CD4-positive, alpha-beta T cell (primary cell): ENCODE measurements at places on chromosomes 7 and 10.

DNA sequence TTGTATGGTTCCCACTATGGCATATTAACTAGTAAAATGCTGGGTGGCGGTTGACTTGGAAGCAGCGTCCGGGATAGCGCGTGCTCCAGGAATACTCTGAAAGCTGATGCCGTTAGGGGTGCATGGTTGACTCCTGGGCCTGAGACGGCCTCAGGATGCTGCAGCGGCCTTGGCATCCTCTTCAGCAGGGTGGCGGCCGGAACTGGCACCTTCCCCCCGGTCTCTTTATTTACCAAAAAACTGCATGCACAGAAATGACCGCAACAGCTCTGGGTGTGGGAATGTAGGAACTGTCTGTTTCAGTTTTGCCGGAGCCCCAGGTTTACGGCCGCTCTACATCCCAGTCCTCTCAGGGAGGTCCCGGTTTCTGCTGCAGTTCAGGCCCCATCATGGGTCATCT, 28.8 kb downstream of the PFKP start:
- H3K27me3 ChIP-seq, result no peaks in the 10 kb centered on the region
- H3K4me1 ChIP-seq, result peaks cover 30% of the 10 kb centered on the region
- H3K4me3 ChIP-seq, result peak overlapping the region; percentile 12
- H3K27ac ChIP-seq, result no peak overlapping the region
- peaks cover 24% of the 10 kb centered on the region for H3K36me3 ChIP-seq

- no peak overlapping the region for H3K4me3 ChIP-seq
- H3K27ac ChIP-seq, result no peak overlapping the region
- no peaks in the 10 kb centered on the region for H3K36me3 ChIP-seq
- no peaks in the 10 kb centered on the region for H3K27me3 ChIP-seq
- H3K4me1 ChIP-seq, result no peaks in the 10 kb centered on the region
- DNase-seq, result no peak
Measured at GRCh38 chr10:46310143-46310514, 23.3 kb downstream of the ANTXRL start.

DNA sequence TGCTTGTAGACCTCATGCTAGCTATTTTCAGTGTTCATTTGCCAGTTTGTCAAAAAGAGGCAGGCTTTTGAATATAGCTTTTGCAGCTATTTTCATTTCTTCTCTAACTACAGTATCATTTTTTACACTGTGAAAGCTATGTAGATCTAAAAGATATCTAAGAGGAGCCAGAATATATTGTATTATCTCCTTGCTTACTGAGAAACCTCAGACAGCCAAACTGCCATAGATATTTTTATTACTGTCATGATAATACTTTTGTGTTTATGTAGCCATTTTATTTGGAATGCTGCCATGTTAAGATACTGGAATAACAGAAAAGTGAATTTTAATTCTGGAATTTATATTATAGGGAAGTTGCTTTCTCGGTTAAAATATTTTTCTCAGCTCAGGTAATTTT, 37.2 kb downstream of the ANKIB1 start:
- H3K27me3 ChIP-seq, result no peaks in the 10 kb centered on the region
- no peaks in the 10 kb centered on the region for H3K36me3 ChIP-seq
- H3K4me1 ChIP-seq, result no peaks in the 10 kb centered on the region
- no peak overlapping the region for H3K27ac ChIP-seq

GRCh38 chr7:155798673-155799439, 13.4 kb downstream of the SHH start:
- DNase-seq, result no peak
- no peaks in the 10 kb centered on the region for H3K36me3 ChIP-seq
- no peak overlapping the region for H3K4me3 ChIP-seq
- H3K27ac ChIP-seq, result no peak overlapping the region
- peaks cover 12% of the 10 kb centered on the region for H3K4me1 ChIP-seq

DNA sequence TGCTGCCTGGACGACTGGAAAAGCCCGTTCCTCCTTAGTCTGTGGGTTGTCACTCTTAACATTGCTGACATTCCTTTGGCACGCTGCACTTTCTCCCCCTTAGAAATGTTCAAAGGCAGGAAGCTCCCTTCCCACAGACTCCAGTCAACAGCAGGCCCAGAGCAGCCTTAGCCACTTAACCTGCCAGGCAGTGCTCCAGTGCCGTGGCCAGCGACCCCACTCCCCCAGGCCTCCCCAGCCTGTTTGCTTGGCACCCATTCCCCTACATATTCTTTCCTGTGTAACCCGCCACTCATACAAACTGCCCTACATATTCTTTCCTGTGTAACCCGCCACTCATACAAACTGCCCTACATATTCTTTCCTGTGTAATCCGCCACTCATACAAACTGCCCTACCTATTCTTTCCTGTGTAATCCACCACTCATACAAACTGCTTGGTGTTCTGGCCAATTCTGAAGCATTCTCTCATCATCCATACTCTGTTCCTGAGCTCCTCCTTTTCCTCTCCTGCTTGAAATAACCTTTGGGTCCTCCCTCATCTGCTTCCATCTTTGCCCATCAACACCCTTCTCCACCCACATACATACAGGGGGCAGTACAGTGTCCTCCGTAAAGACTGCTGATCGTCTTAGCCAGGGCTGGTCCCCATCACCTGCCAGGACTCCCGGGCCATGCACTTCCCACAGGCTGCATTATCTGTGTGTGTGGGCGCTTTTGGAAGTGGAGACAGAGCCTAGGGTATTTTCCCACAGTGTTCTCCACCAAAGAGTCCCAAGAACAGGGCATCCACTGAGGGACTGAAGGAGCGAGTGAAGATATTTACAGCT, 57.3 kb downstream of the ADARB2 start:
- DNase-seq, result no peak
- peaks cover 13% of the 10 kb centered on the region for H3K4me1 ChIP-seq
- H3K36me3 ChIP-seq, result no peaks in the 10 kb centered on the region
- H3K4me3 ChIP-seq, result no peak overlapping the region
- no peak overlapping the region for H3K27ac ChIP-seq
- peaks cover 2% of the 10 kb centered on the region for H3K27me3 ChIP-seq

DNA sequence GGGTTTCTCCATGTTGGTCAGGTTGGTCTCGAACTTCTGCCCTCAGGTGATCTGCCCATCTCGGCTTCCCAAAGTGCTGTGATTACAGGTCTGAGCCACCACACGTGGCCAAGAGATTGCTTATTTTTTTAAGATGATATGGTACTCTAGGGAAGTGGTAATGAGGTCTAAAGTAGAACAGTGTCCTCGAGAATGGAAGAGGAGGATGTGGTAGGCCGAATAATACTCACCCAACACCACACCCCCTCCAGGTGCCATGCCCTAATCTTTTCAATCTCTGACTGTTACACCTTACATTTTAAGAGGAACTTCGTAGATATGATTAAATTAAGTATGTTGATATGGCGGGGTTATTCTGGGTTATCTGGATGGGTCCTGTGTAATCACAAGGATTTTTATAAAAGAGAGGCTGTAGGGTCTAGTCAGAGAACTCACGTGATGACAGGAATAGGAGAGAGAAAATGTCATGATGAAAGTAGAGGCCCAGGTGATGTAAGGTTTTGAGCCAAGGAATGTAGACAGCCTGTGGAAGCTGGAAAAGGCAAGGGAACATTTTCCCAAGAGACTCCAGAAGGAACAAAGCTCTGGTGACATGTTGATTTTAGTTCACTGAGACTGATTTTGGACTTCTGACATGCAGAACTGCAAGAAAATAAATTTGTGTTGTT, 29.5 kb downstream of the CDK13 start:
- DNase-seq, result peak; percentile 8
- no peak overlapping the region for H3K27ac ChIP-seq
- H3K4me3 ChIP-seq, result no peak overlapping the region
- H3K4me1 ChIP-seq, result peaks cover 30% of the 10 kb centered on the region
- no peaks in the 10 kb centered on the region for H3K36me3 ChIP-seq
- H3K27me3 ChIP-seq, result no peaks in the 10 kb centered on the region

DNA sequence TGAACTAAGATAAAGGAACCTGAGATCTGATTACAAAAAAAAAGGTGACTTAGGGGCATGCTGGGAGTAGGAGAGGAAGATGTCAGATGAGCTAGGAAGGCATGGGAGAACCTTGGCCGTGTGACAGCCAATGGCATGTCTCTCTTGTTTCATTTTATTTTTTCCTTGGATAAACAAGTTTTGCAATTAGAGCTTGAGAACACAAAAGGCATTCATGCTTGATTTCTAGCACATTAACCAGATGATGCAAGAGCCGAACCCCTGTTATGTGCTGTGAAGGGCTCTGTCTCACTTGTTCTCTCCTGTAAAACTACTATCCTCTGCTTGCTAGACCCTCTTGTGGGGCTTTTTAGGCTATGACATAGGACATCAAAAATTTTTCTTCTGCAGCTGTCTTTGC, 134.3 kb upstream of the ASAH2 start:
- DNase-seq, result no peak
- peaks cover 4% of the 10 kb centered on the region for H3K36me3 ChIP-seq
- no peaks in the 10 kb centered on the region for H3K27me3 ChIP-seq

DNA sequence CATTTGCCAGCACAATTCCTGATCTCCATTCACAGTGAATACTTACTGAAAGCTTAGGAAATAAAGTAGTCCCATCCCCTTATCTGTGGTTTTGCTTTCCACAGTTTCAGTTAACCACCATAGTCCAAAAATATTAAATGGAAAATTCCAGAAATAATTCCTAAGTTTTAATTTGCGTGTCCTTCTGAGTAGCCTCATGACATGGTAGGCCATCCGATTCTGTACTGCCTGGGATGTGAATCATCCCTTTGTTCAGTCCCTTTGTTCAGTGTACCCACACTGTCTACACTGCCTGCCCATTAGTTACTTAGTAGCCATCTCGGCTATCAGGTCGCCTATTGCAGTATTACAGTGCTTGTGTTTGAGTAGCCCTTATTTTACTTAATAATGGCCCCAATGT, 14.2 kb downstream of the RAB11FIP2 start:
- H3K4me3 ChIP-seq, result no peak overlapping the region
- H3K4me1 ChIP-seq, result peaks cover 2% of the 10 kb centered on the region
- H3K27me3 ChIP-seq, result no peaks in the 10 kb centered on the region
- H3K36me3 ChIP-seq, result peaks cover 7% of the 10 kb centered on the region
- no peak for DNase-seq

GRCh38 chr10:62803724-62804355, 680 bp upstream of the ADO start:
- peak overlapping the region; percentile 64 for H3K4me3 ChIP-seq
- H3K36me3 ChIP-seq, result peaks cover 2% of the 10 kb centered on the region
- peak overlapping the region; percentile 94 for H3K27ac ChIP-seq

- no peak overlapping the region for H3K4me3 ChIP-seq
- no peaks in the 10 kb centered on the region for H3K36me3 ChIP-seq
- H3K27me3 ChIP-seq, result no peaks in the 10 kb centered on the region
- H3K4me1 ChIP-seq, result no peaks in the 10 kb centered on the region
- no peak overlapping the region for H3K27ac ChIP-seq
- DNase-seq, result no peak
Measured at GRCh38 chr10:124009231-124010015, 84.0 kb downstream of the CHST15 start.

GRCh38 chr7:158655931-158656441, 48.6 kb downstream of the NCAPG2 start:
- H3K27ac ChIP-seq, result no peak overlapping the region
- DNase-seq, result peak; percentile 51
- peaks cover 26% of the 10 kb centered on the region for H3K36me3 ChIP-seq
- H3K4me3 ChIP-seq, result no peak overlapping the region
- H3K4me1 ChIP-seq, result peaks cover 12% of the 10 kb centered on the region

- H3K27ac ChIP-seq, result no peak overlapping the region
- peaks cover 91% of the 10 kb centered on the region for H3K27me3 ChIP-seq
- no peak overlapping the region for H3K4me3 ChIP-seq
- DNase-seq, result no peak
- no peaks in the 10 kb centered on the region for H3K36me3 ChIP-seq
Measured at GRCh38 chr10:117552701-117553141, 10.2 kb downstream of the EMX2 start.

DNA sequence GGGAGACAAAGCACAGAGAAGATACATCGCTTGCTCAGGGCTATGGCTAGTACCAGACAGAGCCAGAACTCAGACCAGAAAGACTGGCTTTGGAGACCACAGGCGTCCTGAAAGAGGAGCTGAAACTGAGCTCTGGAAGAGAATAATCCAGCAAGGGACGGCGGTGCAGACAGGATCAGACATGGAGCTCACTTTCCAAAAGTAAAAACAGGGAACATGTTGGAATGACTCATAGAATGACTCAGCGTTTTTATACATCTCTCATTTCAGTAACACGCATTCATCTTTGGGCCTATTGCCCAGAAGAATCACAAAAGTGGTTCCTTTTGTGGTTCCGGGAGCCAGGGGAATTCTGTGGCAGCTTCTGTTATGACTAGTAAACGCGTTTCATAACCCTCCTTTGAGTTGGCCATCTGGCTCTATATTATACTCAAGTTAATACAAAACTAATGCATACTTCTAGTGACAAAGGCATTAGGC, 37.2 kb downstream of the PLEKHS1 start:
- DNase-seq, result no peak
- H3K36me3 ChIP-seq, result no peaks in the 10 kb centered on the region
- H3K27me3 ChIP-seq, result no peaks in the 10 kb centered on the region
- no peak overlapping the region for H3K4me3 ChIP-seq

DNA sequence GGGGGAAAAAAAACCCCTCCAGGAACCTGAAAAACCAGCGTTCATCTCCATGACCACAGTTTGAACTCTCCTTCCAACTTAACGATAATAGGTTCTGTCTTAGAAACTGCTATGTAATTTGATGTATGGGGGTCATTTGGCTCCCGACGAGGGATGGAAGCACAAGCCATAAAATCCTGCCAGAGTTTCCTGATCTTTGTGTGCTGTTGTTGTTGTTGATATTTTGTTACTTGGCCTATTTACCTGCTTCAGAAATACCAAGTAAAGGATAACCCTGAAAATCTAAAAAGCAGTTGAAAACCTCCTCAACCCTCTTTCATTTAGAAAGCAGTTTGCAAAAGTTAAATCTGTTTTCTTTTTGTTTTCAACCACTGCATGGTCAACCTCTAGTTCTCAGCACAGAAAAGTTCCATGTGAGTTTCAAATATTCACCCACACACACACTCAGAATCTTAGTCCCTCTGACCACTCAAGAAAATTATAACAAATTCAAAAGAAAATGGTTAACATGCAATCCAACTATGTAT, 9.3 kb upstream of the HOXA2 start:
- no peak for DNase-seq
- no peaks in the 10 kb centered on the region for H3K36me3 ChIP-seq
- H3K27me3 ChIP-seq, result peaks cover 5% of the 10 kb centered on the region
- no peaks in the 10 kb centered on the region for H3K4me1 ChIP-seq
- H3K27ac ChIP-seq, result no peak overlapping the region

DNA sequence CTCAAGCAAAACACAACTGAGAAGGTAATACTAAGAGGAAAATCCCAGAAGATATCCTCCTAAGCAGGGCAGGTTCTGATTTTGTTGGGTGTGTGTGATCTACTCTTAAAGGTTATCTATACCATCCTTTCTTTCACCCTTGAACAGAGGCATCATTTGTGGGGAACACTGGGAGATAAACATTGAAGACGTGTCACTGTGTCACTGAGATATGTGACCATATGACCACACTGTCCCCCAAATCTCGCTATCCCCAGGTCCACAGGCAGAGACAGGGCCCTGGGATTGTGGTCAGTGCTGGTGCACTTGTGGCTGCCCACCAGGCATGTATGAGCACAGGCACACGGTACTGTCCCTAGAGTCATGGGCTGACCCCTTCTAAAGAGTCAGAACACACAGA, 30.0 kb downstream of the TECTB start:
- H3K27me3 ChIP-seq, result no peaks in the 10 kb centered on the region
- no peak overlapping the region for H3K4me3 ChIP-seq
- H3K4me1 ChIP-seq, result peaks cover 2% of the 10 kb centered on the region
- no peak for DNase-seq

- no peaks in the 10 kb centered on the region for H3K27me3 ChIP-seq
- peaks cover 59% of the 10 kb centered on the region for H3K4me1 ChIP-seq
- H3K27ac ChIP-seq, result peak overlapping the region; percentile 44
- no peaks in the 10 kb centered on the region for H3K36me3 ChIP-seq
- DNase-seq, result no peak
- peak overlapping the region; percentile 9 for H3K4me3 ChIP-seq
Measured at GRCh38 chr10:33153968-33154327, 180.5 kb downstream of the NRP1 start.
